ENCODE measurements at places on chromosomes 12 and 14.

GRCh38 chr12:65155784-65156183 lies 13.6 kb upstream of the LEMD3 start:
- no peak for DNase-seq

DNA sequence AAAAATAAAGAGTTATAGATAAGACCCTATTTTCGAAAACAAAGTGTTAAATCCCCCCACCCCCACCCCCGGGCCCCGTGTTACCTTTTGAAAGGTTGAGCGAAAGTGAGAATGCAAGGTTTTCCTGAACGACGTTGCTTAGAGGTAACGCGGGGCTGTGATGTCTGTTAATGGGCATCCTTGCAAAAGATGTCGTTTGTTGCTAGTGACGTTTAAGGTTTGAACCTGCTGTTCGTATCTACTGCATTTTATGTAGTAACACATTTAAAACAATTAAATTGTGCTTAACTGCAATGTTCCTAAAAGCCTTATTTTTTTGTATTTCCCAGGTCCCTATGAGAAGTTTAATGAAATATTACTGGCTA lies 1.2 kb downstream of the CPSF6 start:
- DNase-seq = peak; percentile 8

GRCh38 chr14:95300002-95300696 lies 19.6 kb downstream of the CLMN start:
- DNase-seq = no peak

DNA sequence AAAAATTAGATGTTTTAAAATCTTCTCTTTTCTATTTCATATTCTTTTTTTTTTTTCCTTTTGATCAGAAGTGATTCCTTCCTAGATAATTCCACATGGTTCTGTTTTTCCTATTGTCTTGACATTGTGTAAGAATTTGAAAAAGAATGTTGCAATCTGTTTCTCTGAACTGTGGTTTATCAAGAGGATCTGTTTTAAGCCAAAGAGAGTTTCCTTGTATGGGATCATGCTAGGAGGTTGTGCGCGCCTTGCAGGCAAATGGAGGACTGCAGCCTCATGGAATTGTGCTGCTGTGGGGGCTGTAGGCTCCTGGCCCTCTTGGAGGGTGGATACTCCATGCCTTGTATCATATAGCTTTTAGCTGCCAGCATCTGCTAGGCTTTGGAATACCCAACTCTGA lies 43.3 kb upstream of the MBIP start:
- no peak for DNase-seq

DNA sequence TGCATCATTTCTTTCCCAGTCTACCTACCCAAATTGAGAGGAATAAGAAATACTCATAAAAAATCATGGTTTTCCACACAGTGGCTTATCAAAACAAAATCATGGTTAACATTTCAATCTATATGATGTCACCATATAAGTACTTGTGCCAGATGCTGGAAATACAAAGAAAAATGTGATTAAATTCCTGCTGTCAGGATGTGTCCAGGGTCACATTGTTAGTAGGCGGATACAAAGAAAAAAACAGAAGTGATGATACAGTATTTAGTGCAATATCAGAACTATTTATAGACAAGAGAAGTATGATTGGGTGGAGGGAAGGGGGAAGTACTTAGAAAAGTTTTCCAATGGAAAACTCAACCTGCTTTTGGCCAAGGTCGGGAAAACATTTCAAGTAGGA lies 47.0 kb upstream of the OR6J1 start:
- DNase-seq = no peak

GRCh38 chr14:100436745-100437406 lies 113.7 kb downstream of the SLC25A47 start:
- no peak for DNase-seq

GRCh38 chr12:51139292-51139844 lies 33.6 kb downstream of the TFCP2 start:
- DNase-seq = no peak

- no peak for DNase-seq
Observed at GRCh38 chr12:3313675-3314663, 177.0 kb upstream of the PRMT8 start.

GRCh38 chr12:11859705-11860425 lies 210.4 kb downstream of the ETV6 start:
- no peak for DNase-seq

DNA sequence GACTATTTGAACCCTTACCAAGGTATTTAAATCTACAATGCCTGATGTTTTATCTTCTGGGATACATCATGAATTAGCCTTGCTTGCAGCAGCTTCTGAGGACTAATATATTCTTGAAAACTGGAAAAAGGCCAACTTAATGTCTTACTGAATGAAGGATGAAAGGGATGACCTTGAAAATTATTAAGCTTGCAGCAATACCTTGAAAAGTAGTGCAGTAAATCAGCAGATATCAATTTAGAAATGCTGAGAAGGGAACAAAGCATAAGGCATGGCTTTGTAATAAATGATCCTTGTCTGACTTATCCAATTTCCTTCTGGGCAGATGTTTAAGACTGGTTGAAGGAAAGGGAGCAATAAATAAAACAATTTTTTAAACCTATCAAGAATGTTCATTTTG lies 37.3 kb upstream of the FERMT2 start:
- DNase-seq = no peak

- DNase-seq = no peak
Observed at GRCh38 chr12:27573972-27574371, 50.0 kb downstream of the PPFIBP1 start.

GRCh38 chr12:115394496-115395220 lies 710.7 kb upstream of the TBX3 start:
- DNase-seq = no peak

DNA sequence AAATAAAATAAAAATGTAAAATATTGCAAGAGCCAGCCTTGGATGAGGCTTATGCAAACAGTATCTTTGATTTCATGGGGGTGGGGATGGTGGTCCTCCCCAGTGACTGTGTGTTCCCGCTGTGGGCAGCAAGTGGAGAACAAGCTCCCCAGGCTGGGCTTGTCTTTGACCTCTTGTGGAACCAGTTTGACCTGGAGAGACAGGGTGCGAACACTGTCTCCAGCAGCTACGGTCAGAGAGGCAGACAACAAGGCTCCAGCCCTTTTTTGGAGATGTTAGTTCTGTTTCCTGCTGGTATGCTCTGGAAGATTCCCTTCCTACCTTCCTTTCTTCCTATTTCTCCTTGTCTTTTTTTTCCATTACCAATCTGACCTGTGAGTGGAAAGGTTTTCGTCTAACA lies 21.8 kb upstream of the WSCD2 start:
- DNase-seq = no peak

- DNase-seq = no peak
Observed at GRCh38 chr12:12474471-12474928, 88.2 kb downstream of the DUSP16 start.

DNA sequence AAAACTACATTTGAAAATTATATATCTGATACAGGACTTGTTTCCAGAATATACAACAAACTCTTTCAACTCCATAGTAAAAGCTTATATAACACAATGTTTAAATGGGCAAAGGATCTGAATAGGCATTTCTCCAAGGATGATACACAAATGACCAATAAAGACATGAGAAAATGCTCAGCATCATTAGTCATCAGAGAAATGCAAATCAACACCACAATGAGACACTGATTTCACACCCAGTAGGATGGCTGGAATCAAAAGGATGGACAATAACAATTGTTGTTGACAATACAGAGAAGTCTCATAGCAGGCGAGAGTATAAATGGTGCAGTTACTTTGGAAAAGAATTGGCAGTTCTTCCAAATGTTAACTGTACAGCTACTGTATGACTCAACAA lies 394.9 kb downstream of the BCL11B start:
- DNase-seq = no peak

DNA sequence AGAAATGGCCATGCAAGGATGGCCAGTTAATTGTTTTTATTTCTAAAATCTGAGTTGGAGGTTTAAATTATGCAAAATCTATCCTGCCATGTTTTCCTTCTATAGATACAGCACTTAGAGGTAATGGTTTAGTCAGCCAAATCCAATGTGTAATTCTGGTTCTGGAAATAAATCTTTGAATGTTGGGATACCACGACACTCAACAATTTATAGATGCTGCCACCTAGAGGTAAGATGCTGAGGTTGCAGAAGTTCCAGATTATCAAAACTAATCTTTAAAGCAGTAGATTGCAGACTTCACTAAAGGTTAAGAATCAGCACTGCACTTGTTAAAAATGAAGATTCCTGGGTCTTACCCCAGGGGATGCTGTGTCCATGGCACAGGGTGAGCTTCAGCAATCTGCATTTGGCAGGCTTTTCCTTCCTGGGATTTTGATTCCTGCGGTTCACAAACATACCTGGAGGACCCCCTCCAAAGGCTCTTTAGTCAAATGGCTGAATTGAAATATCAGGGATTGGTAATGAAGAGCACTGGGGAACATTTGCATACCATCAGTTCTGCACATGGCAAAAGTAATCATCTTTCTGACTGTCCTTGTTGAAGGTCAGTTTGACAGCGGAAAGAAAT lies 53.4 kb upstream of the ANO4 start:
- DNase-seq = no peak

- no peak for DNase-seq
Observed at GRCh38 chr12:24954261-24954660, 5.4 kb upstream of the BCAT1 start.

GRCh38 chr12:44788731-44789130 lies 87.4 kb downstream of the NELL2 start:
- DNase-seq = no peak

DNA sequence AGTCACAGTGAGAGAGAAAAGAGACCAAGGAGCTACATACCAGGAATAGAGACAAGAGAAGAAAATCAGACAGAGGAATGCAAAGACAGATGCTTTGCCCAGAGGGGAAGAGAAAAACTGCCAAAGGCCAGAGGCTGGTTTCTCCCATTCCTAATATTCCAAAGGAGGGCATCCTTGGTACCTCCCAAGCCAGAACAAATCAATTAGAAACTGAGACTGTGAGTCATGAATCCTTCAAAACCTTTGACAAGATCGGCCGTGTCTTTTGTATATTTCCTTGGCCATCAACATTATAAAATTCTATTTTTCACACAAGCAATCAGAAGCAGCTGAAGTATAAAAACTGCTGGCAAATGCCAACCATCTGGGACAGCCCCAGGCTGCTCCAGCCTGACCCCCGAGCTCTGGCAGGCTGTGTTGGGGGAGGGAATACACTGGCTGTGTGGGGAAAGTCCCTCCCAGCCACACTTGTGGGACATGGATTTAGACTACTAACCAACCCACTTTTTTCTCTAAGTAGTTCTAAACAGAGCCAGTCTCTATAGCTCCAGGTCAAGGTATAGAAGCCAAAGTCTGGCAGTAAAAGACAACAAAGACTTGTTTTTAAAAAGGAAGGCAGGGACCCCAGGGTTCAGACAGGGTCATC lies 13.7 kb downstream of the POMT2 start:
- no peak for DNase-seq

DNA sequence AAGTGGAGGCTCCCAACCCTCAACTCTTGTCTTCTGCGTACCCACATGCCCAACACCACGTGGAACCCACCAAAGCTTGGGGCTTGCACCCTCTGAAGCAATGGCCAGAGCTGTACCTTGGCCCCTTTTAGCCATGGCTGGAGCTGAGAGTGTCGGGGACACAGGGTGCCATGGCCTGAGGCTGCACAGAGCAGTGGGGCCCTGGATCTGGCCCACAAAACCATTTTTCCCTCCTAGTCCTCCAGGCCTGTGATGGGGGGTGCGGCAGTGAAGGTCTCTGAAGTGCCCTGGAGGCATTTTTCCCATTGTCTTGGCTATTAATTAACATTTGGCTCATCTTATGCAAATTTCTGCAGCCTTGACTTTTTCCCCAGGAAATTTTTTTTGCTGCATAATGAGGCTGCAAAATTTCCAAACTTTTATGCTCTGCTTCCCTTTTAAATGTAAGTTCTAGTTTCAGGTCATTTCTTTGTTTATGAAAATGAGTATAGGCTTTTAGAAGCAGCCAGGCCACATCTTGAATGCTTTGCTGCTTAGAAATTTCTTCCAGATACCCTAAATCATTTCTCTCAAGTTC lies 18.7 kb upstream of the ASPG start:
- no peak for DNase-seq

- no peak for DNase-seq
Observed at GRCh38 chr12:18799561-18799960, 61.6 kb downstream of the CAPZA3 start.

All from activated naive CD4-positive, alpha-beta T cell (primary cell).